ENCODE measurements at places on chromosomes 11 and 22.

- no peak for DNase-seq
Observed at GRCh38 chr11:18065572-18065971, 19.5 kb upstream of the TPH1 start.

GRCh38 chr11:66470015-66470414, 3.3 kb downstream of the PELI3 start:
- no peak for DNase-seq

- DNase-seq = no peak
Observed at GRCh38 chr22:38205261-38206128, 3.7 kb downstream of the MAFF start.

- no peak for DNase-seq
Observed at GRCh38 chr11:92656783-92657182, 312.7 kb upstream of the MTNR1B start.

- no peak for DNase-seq
Observed at GRCh38 chr11:109783840-109784239, 309.4 kb upstream of the ZC3H12C start.

DNA sequence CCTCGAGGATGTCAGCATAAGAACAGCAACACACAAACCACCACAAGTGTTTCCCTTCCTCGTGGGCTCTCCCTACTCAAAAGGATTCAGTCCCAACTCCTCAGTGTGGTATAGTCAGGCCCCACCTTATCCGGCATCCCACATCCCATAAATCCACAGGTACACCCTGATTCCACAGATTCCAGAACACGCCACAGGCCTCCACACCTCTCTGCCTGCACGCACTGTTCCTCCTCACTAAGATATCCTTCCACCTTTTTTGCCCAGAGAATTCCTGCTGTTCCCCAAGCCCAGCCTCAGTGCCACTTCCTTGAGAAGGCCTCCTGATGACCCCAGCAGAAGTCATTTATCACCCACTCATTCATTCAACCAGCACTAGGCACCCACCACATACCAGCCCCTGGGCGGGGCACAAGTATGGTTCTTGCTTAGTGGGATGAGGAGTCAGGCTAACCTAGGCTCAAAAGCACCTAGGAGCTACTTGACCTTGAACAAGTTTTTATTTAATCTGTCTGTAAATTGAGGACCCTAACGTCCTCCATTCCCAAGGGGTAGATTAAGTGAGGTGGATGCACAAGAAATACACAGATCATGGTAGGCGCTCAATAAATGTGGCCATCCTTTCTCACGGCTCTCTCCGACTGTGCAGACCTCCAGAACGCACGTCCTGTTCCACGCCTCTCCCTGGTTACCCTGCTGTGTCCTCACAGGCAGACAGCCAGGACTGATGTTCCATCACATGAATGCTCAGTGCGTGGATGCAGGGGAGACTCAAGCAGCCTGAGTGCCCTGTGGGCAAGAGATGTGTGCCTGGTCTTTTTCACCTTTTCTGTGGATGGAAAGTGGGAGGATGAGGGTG, 2.1 kb upstream of the KCNJ4 start:
- no peak for DNase-seq

DNA sequence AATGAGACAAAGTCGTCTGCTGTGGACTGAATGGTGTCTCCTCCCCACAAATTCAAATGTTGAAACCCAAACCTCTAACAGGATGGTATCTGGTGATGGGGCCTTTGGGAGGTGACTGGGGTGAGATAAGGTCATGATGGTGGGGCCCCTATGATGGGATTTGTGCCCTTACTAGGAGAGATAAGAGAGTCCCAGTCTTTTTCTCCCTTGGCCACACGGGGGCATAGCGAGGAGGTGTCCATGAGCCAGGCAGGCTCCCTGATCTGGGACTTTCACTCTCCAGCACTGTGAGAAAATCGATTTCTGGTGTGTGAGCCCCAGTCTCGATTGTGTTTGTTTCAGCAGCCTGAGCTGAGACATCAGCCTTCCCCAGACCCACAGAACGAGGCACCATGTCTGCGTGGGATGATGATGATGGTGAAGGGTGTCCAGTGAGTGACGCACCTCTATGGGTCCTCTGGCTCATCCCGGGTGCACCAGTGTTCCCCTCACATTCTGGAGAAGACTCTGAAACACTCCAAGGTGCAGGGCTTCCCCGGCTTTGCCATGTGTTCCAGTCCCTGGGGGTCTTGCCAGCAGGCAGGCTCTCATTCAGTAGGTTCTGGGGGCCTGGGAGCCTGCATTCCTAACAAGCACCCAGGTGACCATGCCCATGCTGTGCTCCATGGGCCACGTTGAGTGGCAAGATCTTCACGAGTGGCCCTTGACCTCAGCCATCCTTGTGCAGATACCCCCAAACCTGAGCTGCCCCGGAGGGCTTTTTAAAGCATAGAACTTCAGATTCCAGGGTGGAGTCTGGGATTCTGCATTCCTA, 363.0 kb downstream of the CTTN start:
- DNase-seq = no peak

- DNase-seq = no peak
Observed at GRCh38 chr11:85698195-85698594, 12.2 kb upstream of the CCDC89 start.

DNA sequence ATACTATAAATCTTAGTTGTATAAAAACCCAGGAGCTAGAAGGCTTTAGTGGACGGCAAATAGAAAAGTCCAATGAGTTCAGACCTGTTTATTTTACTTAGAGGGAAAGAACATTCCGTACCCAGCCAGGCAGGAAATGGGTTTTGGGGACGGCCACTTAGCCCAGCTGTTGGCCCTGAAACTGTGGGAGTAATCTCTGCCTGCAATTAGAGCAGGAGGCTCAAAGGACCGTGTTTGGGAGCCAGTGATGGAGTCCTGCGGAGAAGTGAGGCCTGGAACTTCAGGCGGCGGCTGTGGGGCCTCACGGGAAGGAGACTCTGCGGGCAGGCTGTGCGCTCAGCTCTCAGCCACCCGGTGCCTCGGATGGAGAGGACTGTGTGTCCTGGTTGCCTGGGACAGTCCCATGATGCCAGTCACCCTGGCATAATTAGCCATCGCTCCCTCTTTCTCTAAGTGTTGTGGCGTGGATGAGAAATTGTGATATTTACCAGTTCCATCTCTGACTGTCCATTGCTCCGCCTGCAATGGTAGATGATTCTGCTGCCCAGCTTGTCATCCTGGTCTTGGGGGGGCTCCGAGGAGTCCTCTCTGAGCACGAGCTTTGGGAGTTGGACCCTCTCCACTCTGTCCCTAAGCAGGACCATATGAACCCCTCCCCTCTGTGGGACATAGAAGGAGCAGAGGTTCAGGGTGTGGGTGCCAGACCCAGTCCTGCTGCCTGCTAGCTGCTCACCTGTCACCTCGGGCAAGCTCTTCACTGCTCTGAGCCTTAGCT, 530.3 kb downstream of the TBC1D22A start:
- no peak for DNase-seq

DNA sequence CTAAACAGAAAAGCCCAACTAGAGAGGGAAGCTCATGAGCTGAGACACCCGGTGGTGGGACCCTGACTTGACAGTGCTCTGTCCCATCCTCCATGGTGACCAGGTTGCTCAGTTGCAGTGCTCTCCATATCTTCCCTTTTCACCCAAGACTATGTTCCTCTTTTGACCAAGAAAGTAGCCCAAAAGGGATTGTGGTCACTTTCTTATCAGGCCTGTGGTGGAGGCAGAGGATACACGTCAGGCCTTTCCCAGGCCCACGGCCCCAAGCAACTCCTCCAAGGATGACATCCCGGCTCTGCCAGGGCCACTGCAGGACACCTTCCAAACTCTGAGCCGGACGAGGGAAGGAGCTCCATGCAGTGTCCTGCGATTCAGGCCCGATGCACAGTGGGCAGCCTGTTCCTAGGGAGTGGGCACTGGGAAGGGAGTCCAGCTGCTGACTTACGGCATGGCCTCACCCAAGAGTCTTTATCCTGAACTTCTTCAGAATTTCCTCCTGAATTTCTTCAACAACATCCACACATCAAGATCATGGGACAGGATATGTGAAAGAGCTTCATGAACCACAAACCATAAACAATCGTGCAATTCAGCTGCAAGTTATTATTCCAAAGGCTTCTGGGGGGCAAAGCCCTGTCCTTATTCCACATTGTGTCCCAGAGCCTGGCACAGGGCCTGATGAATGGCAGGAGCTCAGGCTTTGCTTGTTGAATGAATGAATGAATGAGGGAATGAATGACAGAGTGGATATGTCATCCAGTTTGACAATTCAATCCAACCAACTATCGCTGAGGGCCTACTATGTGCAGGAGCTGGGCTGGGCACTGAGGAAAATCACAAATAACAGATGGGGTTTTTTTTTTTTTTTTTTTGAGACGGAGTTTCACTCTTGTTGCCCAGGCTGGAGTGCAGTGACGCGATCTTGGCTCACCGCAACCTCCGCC, 36.0 kb upstream of the MYH9 start:
- no peak for DNase-seq

- DNase-seq = no peak
Observed at GRCh38 chr11:20031155-20032001, 128.9 kb downstream of the DBX1 start.

DNA sequence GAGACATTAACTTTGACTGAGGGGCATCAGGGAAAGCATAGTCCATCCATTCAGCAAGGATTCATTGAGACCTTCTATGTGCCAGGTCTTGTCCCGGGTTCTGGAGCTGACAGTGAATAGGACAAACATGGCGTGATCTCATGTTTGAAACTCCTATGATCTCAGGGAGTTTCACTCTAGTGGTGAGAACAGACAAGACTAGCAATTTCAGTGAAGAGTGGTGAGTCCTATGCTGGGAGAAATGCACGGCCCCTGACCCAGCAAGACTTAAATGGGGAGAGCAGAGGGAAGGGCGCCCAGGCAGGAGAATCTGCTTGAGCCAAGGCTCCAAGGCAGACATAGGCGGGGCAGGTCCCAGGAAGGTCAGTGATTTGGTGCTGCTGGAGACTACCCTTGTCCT, 155.7 kb downstream of the CEP164 start:
- DNase-seq = no peak

GRCh38 chr11:60500276-60500910, 7.8 kb downstream of the MS4A12 start:
- no peak for DNase-seq

DNA sequence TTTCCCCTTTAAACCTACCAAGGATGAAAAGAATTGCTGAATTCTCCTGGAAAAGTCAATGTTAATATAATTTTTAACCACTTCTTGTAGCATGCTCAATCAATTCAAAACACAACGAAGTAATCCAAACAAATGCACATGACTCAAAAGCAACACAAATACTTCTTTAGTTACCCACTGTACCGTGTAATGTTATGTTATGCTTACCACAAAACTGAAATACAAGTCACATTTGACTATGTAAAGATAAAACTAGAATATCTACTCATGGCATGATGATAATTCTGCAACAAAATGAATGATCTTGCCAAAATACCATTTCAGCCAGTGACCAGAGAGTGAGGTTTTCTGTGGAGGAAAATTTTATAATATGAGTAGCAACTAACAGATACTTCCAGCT, 587.0 kb downstream of the DLG2 start:
- DNase-seq = no peak

DNA sequence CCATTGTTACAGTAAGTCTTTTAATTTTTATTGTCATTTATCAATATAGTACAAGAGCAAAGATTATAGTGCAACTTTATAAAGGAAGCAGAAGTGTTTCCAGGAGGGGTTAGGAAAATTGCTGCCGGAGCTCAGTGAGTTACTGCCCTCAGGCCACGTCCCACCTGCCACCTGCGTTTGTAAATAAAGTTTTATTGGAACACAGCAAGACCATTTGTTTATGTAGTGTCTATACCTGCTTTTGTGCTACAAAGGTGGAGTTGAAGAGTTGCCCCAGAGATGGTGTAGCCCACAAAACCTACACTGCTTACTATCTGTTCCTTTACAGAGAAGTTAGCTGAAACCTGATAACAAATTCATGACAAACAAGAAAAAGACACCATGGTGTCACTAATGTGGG, 437.8 kb upstream of the B3GAT1 start:
- no peak for DNase-seq

GRCh38 chr11:115896084-115896483, 391.9 kb upstream of the CADM1 start:
- no peak for DNase-seq

DNA sequence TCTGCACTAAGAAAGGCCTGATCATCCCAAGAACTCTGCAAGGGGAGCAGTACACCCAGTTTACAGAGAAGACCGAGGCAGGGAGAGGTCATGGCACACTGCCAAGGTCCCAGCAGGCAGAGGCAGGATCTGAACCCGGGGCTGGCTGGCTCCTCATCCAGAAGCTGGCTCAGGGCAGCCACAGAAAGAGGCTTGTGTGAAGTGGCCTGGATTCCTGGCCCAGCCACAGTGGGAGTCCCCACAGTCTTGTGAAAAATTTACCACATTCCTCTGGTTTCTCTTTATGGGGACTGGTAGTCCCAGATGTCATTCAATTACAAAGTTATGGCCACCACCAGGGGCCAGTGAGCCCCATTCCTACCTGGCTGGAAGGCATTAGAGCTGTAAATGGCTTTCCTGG, 440.5 kb downstream of the MIAT start:
- DNase-seq = no peak

- DNase-seq = no peak
Observed at GRCh38 chr11:19651653-19652052, 61.0 kb upstream of the NAV2 start.

- no peak for DNase-seq
Observed at GRCh38 chr11:125272092-125272491, 107.5 kb downstream of the PKNOX2 start.

GRCh38 chr11:7593481-7593880, 79.7 kb downstream of the PPFIBP2 start:
- DNase-seq = no peak

DNA sequence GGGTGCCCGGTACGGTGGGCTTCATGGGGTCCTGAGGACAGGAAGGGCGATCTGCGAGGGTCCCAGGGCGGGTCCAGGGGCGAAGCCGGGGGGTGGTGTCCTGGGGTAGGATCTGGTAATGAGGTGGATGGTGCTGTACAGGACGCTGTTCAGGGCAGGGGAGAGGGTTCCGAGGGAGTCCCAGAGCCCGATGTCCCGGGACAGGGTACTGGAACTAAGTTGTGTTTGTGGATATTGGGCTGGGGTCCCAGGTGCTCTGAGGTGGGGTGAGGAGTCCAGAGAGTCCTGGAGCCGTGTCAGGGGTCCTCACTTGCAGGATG, 426 bp downstream of the LZTR1 start:
- no peak for DNase-seq

- DNase-seq = no peak
Observed at GRCh38 chr11:127925475-127925874, 661.9 kb downstream of the ETS1 start.

GRCh38 chr11:104652996-104653395, 245.3 kb downstream of the CASP12 start:
- no peak for DNase-seq

DNA sequence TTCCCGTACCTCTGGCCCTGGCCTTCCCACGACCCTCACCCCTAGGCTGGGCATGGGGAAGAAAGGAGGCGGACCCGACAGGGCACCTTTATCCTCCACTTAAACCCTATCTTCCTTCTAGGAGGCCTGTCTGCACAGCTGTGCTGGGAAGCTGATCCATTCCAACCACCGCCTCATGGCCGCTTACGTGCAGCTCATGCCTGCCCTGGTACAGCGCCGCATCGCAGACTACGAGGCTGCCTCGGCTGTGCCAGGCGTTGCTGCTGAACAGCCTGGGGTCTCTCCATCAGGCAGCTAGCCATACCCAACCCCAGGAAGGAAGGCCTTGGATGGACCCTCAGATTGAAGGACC, 599 bp downstream of the TIMM10B start:
- peak; percentile 69 for DNase-seq
